ENCODE measurements at places on chromosomes 5 and 9.

GRCh38 chr5:129228577-129228976, 134.0 kb downstream of the ISOC1 start:
- no peak for DNase-seq

DNA sequence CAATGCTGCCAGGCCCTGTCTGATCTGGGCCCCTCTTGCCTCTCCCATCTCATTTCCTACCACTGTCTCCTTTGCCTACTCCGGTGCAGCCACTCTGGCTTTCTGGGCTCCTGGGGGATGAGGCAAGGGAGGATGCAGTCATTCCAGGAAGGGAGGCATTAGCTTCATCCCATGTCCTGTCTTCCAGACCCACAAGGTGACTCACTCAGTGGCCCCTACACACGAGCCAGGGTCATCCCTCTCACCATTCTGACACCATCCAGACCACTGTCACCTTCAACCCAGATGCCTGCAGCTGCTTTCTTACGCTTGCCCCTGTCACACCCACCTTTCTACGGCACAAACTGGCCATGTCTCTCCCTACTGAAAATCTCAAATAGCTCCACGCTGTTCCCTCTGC, 19.1 kb downstream of the ACSL6 start:
- DNase-seq: no peak

DNA sequence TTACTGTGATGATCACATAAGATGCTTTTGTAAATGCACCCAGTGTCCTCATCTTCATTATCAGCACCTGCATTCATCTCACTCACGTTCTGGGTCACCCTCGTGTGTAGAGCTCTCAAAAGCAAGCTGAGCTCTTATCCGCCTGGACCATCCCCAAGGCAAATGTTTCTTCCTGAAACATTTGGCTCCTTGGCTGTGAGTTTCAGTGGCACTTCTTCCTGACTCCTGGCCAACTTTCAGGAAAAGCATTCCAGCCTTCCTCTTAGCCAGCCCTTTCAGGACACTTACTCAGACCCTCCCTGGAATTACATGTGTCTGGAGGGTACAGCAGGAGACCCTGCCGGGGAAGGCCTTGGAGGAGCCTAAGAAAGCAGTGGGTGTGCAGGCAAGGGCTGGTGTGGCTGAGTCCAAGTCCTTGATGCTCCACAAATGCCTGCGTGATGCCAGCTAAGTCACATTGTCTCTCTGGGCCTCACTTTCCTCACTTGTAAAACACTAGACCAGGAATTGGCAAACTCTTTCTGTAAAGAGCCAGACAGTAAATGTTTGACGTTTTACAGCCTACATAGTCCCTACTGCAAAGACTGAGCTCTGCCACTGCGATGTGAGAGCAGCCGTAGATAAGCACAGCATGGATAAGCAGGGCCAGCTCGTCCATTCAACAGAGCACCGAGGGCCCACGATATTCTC, 72.1 kb downstream of the PDE6A start:
- no peak for DNase-seq

GRCh38 chr9:35364817-35365585, 124.9 kb upstream of the RUSC2 start:
- DNase-seq: no peak

DNA sequence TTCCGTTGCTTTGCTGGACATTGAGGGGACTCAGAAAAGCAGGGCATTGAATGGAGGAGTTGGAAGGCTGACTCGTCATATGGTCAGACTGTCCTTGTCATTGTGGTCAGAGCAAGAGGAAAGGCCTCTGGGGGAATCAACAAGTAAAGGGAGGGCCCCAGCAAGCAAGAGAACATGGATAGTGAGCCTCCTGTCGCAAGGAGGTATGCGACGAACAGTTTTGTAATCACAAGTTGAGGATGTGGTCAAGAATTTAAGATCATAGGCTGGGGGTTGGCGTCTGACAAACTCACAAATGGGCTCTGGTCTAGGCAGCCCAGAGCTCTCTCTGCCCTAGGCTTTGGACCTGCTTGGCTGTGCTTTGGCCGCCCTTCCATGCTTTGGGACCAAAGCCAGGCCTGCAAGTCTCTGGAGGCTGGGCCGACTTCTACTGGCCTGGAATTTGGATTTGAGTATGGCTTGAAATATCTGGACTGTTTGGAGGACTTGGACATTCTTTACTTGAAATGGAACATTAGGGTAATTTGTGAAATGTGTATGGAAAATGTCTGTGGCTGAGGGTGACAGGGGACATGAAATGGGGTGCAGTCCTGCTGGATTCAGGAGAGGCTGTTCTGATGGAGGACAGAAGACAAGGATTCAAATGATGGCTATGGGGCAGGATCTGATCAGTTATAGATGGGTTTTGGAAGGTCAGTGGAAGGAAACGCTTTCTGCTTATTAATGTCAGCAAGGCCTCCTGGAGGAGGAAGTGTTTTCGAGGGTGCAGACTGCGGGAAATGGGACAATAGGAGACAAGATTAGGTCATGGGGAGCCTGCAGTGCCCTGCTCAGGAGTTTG, 19.2 kb upstream of the NDST1 start:
- DNase-seq: no peak

DNA sequence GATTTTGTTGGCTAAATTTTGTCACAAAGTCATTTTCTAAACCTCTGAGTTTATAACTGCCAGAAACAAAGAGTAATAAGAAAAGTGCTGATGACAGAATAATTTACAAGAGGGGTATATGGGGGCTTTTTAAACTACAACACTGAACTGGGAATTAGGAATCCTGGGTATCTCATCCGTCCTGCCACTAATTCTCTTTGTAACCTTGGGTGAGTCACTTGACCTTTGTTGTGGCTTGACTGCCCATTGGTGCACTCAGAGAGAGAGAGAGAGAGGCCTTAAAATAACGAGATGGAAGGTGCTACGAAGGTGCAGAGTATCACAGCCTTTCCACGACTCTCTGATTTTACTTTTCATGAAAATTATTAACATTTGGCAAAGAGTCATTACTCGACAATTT, 130.3 kb upstream of the CNTLN start:
- DNase-seq: no peak

DNA sequence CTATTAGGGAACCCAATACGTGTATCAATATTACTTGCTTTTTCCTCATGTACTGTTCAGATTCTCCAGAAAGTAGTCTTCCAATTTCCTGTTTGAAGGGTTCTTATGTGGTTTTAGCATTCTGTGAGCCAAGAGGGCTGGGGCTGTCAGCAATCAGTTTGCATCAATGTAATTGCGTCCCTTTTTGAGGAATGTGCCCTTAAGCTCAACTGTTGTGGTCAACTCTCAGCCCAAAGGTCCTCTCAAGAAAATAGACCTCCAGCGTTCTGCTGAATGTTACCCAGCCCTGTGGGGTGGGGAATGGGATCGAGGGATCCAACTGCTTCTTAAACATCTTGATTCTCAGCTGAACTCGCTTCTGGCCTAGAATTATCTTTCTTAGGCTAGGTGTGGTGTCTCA, 43.8 kb upstream of the CDK20 start:
- no peak for DNase-seq

DNA sequence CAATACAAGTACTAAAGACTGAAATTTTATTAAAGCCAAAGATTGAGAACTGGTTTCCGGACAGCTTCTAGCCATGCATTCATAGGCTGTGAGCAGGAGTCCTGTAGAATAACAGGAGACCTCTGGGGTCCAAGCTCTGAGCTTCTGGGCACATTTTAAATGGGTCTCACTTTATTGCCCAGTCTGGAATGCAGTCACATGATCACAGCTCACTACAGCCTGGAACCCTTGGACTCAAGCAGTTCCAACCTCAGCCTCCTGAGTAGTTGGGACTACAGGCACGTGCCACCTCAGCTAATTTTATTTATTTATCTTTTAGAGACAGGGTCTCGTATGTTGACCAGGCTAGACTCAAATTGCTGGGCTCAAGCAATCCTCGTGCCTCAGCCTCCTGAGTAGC, 15.4 kb downstream of the CDKN2AIPNL start:
- no peak for DNase-seq

- DNase-seq: no peak
These were observed 18.5 kb downstream of the LHX3 start for GRCh38 chr9:136186386-136186785.

- no peak for DNase-seq
These were observed 6.0 kb upstream of the AQP3 start for GRCh38 chr9:33453286-33453860.

DNA sequence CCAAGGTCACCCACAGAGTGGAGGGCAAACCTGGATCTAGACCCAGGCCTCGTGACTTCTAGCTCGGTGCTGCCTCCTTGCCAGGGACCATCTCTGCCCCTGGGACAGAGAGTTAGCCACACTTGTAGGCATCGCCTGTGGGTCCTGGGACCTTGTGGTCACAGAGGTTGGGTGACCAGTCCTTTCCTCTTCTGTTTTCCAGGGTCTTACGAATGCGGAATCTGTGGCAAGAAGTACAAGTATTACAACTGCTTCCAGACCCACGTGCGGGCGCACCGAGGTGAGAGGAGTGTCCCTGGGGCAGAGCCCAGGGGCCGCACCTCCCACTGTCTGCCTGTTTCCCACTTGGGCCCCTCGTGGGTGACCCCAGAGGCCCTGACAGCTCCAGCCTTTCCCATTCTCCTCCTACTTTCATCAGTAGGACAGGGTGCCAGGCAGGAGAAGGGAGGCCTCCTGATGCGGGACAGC, 76.3 kb downstream of the AMBP start:
- no peak for DNase-seq

DNA sequence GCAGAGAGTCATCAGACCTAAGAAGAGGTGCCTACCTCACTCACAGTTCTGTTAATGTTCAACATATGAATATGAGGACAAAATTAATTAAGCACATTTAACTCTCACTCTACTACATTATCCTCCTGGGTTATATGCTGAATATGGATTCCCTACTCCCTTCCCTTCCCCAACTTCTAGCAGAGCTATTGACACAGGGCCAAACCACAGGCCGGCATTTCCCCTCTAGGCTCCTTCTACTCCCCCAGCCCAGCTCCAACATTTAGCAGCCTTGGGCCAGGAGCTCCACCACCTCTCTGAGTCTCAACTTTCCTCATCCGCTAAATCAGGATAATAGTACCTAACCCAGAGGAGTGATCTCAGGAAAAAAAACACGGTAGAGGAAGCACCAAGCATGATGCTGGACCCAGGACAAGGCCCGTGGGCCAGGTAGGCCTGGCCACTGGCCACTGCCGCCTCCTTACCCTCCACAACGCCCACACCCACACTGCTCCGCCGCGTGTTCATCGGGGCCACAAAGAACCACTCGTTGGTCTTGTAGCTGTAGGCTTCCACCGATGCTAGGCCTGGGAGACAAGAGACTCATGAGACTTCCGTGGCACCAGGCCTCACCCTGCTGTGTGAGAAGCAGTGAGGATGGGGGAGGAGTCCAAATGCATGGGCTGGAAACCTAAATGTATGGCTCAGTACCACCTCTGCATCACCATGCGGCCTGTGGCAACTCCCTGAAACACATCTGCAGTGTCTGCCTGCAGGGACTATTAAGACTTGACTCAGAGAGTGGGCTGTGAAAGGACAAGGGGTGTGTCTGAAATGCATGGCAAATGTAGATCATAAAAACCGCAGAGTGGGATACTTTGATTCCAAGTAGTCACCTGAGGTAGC, 98.8 kb downstream of the KLHL3 start:
- DNase-seq: no peak

DNA sequence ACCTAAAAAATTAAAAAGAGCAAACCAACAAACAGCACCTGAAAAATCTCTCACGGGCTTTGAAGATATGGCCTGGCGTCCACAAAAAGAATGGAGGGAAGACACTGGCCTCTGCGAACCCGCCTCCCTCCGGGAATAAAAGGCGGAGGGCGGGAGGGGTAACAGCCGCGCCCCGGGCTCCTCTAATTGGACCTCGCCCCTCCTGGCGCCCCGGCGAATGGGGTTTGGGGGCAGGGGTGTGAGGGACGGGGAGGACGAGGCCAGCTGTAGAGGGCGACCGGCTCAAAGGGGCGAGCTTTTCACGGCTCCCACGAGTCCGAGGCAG, 753 bp downstream of the FANCC start:
- DNase-seq: peak; percentile 97

DNA sequence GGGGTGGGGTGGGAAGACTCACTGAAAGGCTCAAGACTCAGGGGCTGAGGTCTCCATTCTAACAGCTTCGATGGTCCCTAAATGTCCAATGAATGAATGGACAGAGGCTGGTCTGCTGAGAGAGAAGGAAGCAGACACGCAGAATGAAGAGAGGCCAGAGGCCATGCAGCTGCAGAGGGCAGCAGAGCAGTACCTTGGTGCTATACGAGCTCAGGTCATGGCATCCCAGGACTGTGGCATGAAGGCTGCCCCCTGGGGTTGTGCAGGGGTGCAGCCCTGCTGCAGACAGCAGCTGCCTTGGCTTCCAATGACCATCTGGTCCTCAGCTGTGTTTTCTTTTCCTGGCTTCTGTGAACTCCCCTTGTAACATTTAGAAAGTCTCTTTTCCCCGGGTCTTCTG, 15.2 kb upstream of the CORO2A start:
- no peak for DNase-seq

DNA sequence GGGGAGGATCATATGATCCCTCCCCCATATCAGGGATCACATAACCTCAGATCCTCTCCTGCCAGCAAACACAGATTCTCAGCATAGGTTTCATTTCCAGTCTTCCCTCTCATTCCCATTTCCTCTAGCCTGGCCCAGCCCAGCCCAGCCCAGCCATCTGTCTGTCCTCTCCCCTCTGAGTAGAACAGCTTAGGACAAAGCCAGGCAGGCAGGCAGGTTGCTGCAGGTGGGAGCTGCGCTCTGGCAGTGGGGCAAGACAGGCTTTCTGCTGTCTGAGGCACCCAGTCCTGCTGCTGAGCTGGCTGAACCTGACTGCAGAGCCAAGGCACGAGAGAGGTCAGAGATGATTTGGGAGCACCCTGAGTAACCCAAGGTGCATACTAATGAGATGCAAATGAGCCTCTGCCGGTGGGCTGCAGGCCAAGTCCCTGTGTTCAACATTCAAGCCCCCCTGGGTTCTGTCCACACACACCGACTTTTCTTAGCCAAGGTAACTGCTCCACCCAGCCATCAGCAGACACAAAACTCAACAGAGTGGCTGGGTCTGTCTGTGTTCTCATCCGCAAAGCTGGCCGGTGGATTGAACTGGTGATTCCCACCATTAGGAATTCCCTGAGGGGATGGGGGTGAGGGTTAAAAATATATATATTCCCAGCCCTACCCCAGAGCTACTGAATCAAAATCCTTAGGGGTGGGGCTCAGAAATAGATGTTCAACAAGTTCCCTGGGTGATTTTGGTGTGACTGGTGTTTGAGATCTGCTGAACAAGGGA, 9.1 kb downstream of the FAT2 start:
- no peak for DNase-seq

DNA sequence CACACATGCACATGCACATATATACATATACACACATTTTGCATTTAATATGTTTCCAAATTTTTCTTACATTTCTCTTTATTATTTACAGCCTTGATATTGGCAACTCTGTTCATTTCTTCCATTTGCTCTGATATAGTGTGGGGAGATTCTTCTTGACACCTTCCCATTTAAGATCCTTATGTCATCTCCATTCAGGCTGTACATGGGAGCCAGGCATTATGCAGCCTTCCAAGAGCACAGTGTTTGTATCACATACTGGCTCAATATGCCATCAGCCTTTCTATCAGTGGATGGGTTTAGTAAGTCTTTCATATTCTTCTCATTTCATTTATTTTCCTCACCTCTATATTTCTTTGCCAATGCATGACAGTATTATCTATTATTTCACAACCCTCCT, 372.3 kb upstream of the FTMT start:
- DNase-seq: no peak
